ENCODE measurements at places on chromosomes 12 and 14.
A peak's percentile ranks its signal among the peaks of the same experiment; 100 is the strongest.

DNA sequence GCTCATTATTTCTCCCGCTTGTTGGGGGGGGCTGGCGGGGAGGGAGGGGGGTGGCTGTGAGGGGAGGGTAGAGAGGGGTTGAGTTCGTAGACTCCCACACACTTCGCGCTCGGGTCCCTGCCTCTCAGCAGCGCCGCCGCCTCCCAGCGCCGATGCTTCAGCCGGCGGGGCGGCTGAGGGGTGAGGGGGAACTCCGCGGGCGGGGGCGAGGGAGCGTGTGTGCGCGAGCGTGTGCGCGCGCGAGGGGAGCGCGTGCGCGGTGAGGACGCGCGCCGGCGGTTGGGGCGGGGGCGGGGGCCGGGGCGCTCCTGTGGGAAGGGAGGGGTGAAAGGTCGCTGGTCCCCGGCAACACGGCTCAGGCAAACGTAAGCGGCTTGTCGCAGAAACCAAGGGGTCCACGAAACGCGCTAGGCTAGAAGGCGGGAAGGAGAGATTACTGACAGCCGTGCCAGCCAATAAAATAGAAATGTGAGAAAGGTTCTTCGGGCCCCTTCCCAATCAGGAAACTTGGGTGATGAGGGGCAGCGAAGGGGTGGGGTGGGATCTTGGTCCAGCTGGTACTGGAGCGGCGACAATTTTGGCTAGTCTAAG is 343 bp upstream of the NOVA1 start:
- H3K36me3 ChIP-seq, result no peaks in the 10 kb centered on the region
- peak overlapping the region; percentile 41 for H3K4me3 ChIP-seq
- no peaks in the 10 kb centered on the region for H3K4me1 ChIP-seq
- no peak overlapping the region for H3K27ac ChIP-seq
- peak; percentile 94 for DNase-seq

GRCh38 chr12:128660532-128661225 is 163.1 kb downstream of the SLC15A4 start:
- peak; percentile 24 for DNase-seq
- no peak overlapping the region for H3K4me3 ChIP-seq
- H3K27me3 ChIP-seq, result no peaks in the 10 kb centered on the region

GRCh38 chr12:19482551-19483109 is 43.3 kb downstream of the AEBP2 start:
- no peak overlapping the region for H3K27ac ChIP-seq
- H3K36me3 ChIP-seq, result no peaks in the 10 kb centered on the region
- no peaks in the 10 kb centered on the region for H3K27me3 ChIP-seq
- peak; percentile 13 for DNase-seq
- H3K4me1 ChIP-seq, result peaks cover 6% of the 10 kb centered on the region
- no peak overlapping the region for H3K4me3 ChIP-seq

GRCh38 chr14:89955022-89955744 is 544 bp upstream of the TDP1 start:
- H3K4me3 ChIP-seq, result peak overlapping the region; percentile 57
- no peak for DNase-seq

GRCh38 chr12:55847033-55847432 is 4.3 kb upstream of the MMP19 start:
- no peak overlapping the region for H3K4me3 ChIP-seq
- peak overlapping the region; percentile 90 for H3K27ac ChIP-seq
- no peaks in the 10 kb centered on the region for H3K4me1 ChIP-seq
- no peak for DNase-seq

DNA sequence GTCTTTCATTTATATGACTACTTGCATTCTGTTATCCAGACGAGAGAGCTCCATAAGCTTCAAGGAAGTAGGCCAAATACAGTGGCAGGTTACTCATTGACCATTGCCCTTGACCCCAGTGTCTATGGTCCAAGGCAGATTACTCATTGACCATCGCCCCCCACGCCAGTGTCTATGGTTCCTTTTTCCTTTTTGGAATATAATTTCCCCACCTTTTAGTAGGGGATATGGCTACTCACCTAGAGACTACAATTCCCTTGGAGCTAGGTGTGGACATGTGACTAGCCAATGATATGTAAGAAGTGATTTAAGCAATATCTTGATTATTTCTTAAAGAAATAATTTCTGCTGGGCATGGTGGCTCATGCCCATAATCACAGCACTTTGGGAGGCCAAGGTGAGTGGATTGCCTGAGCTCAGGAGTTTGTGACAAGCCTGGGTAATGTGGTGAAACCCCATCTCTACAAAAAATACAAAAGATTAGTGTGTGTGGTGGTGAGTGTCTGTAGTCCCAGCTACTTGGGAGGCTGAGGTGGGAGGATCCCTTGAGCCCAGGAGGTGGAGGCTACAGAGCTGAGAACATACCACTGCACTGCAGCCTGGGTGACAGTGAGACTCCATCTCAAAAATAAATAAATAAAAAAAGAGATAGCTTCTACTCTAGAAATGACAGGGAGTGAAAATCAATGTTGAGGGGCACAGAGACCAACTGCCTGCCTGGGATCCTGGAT is 32.6 kb downstream of the SIX4 start:
- no peak for DNase-seq
- H3K27me3 ChIP-seq, result no peaks in the 10 kb centered on the region
- no peak overlapping the region for H3K27ac ChIP-seq
- no peaks in the 10 kb centered on the region for H3K36me3 ChIP-seq
- no peak overlapping the region for H3K4me3 ChIP-seq

GRCh38 chr12:31117203-31118011 is 43.7 kb downstream of the DDX11 start:
- peak overlapping the region; percentile 49 for H3K4me3 ChIP-seq
- no peak overlapping the region for H3K27ac ChIP-seq
- peak; percentile 63 for DNase-seq
- H3K36me3 ChIP-seq, result no peaks in the 10 kb centered on the region

GRCh38 chr12:81187686-81188085 is 109.8 kb downstream of the ACSS3 start:
- no peak overlapping the region for H3K27ac ChIP-seq
- H3K36me3 ChIP-seq, result no peaks in the 10 kb centered on the region
- DNase-seq, result no peak
- H3K4me1 ChIP-seq, result no peaks in the 10 kb centered on the region
- H3K27me3 ChIP-seq, result no peaks in the 10 kb centered on the region
- no peak overlapping the region for H3K4me3 ChIP-seq

DNA sequence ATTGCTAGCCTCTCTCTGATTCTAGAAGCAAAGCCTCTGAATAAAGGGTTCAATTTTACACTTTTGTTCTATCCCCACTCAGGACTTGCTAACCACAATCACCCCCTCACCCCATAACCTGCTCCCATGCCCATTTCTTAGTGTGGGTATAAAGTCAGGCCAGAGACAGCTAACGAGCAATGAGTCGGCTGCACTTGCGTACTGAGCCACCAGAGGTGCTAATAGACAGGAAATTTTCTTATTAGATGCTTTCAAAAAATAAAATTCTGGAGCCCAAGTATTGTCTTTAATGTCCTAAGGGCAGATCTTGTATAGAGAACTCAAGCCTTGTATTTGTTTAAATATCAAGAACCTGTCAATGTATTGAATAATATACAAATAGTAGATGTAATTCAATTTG is 256.9 kb downstream of the SYT1 start:
- no peaks in the 10 kb centered on the region for H3K27me3 ChIP-seq
- no peaks in the 10 kb centered on the region for H3K36me3 ChIP-seq
- DNase-seq, result no peak
- no peaks in the 10 kb centered on the region for H3K4me1 ChIP-seq
- no peak overlapping the region for H3K4me3 ChIP-seq

DNA sequence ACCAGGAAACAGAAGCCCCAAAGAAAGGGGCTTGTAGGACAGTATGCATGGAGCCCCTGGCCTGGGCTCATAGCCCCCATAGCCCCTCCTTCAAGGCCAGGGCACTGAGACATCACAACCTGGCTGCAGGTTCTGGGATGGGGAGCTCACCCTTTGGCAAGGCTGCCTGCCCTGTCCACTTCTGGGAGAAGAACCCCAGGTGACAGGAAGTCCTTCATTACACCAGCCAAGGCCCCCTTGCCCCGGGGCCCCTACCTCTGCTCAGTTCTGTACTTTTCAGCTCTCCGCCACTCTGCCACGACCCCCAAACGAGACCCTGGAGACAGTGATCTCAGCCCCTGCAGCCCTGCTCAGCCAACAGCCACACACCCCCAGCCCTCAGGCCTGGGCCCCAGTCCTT is 223.2 kb upstream of the RTL1 start:
- no peak overlapping the region for H3K4me3 ChIP-seq
- DNase-seq, result no peak
- H3K36me3 ChIP-seq, result no peaks in the 10 kb centered on the region
- no peaks in the 10 kb centered on the region for H3K4me1 ChIP-seq
